ENCODE measurements at places on chromosomes 16 and 17. TPM values are rescaled to one million over a fixed set of nuclear protein-coding genes. Genes with fewer than 3 reads are reported as not detected.
A peak's percentile ranks its signal among the peaks of the same experiment; 100 is the strongest.

DNA sequence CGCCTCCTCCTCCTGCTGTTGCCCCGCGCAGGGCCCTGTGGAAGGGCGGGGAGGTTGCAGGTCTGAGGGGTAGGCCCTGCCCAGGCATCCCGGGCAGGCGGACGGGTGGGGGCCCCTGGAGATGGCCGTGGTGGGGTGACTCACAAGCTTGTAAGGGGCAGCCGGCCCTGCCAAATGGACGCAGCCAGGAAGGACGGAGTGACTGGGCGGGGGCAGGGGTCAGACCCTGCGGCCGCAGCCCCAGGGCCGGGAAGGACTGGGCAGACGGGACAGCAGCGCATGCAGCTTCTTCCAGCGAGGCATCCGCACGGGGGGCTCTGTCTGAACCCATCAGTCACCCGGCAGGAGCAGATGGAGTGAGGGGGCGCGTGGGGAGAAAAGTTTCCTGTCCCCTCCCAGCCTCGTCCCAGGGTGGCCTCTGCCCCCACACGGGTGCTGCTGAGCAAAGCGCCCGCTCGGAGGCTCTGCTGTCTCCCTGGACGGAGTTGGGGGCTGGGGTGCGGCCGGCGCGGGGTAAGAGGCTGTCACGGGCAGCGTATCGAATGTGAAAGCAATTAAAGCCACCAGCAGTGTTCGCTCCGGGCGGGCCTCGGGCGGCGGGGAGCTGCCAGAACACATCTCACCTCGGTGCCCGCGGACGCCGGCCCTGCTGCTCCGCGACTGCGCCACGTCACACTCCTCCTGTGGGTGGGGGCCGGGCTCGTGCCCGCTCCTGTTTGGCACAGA is 5.4 kb upstream of the PRR35 start:
- H3K27ac ChIP-seq, result no peak overlapping the region
- no peaks in the 10 kb centered on the region for H3K4me1 ChIP-seq
- no peak for DNase-seq
- no peaks in the 10 kb centered on the region for H3K36me3 ChIP-seq

The PRCD gene
- total RNA-seq, result 4.5 TPM

GRCh38 chr17:47694581-47695428 is 844 bp downstream of the TBKBP1 start:
- H3K4me1 ChIP-seq, result peaks cover 40% of the 10 kb centered on the region
- H3K27ac ChIP-seq, result peak overlapping the region; percentile 39
- no peaks in the 10 kb centered on the region for H3K36me3 ChIP-seq

- no peaks in the 10 kb centered on the region for H3K36me3 ChIP-seq
- no peak for DNase-seq
- peaks cover 15% of the 10 kb centered on the region for H3K4me1 ChIP-seq
- no peak overlapping the region for H3K4me3 ChIP-seq
- H3K27me3 ChIP-seq, result no peaks in the 10 kb centered on the region
Observed at GRCh38 chr17:39281806-39282205, 56.1 kb upstream of the STAC2 start.

DNA sequence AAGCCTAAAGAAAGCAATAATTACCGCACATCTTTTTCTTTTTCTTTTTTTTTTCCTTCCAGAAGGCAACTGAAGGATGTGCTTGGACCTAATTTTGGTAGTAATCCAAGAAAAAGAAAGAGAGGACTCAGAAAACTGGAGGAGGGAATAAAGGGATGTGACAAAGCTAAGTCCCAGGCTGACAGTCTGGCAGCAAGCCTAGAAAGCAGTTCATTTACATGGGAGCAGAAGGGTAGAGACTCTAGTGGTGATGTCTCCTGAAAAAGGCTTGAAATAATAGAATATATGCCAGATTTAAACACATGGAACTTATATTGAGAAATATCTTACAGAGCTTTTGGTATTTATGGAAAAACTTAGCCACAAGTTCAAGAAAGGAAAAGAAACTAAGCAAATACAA is 101.0 kb upstream of the SHISA6 start:
- DNase-seq, result no peak
- H3K27me3 ChIP-seq, result peaks cover 4% of the 10 kb centered on the region
- no peak overlapping the region for H3K27ac ChIP-seq
- H3K4me1 ChIP-seq, result no peaks in the 10 kb centered on the region
- H3K36me3 ChIP-seq, result peaks cover 69% of the 10 kb centered on the region
- no peak overlapping the region for H3K4me3 ChIP-seq

- no peak overlapping the region for H3K4me3 ChIP-seq
- peak; percentile 71 for DNase-seq
- no peak overlapping the region for H3K27ac ChIP-seq
- peaks cover 11% of the 10 kb centered on the region for H3K4me1 ChIP-seq
- no peaks in the 10 kb centered on the region for H3K36me3 ChIP-seq
Observed at GRCh38 chr17:19397556-19398041, 10.6 kb upstream of the MFAP4 start.

DNA sequence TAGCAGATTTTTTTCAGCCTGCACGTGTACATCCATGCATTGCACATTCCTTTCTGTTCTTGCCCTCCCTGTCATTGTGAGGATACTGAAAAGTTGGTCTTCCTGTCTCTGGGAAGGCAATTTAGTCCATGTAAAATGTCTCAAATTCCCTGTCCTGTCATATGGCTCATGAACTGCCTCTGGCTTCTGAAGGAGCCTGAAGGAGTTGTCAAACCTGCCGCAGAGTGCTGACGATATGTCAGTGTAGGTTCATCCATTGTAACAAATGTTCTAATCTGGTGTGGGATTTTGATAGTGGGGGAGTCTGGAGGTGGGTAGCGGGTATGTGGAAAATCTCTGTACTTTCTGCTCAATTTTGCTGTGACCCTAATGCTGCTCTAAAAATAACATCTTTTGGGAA is 59.6 kb downstream of the YPEL2 start:
- peaks cover 11% of the 10 kb centered on the region for H3K4me1 ChIP-seq
- H3K27ac ChIP-seq, result no peak overlapping the region
- peaks cover 14% of the 10 kb centered on the region for H3K36me3 ChIP-seq
- no peaks in the 10 kb centered on the region for H3K27me3 ChIP-seq
- no peak overlapping the region for H3K4me3 ChIP-seq

- no peak for DNase-seq
- no peak overlapping the region for H3K27ac ChIP-seq
- H3K36me3 ChIP-seq, result no peaks in the 10 kb centered on the region
Observed at GRCh38 chr16:2988590-2989099, 8.4 kb upstream of the PKMYT1 start.

DNA sequence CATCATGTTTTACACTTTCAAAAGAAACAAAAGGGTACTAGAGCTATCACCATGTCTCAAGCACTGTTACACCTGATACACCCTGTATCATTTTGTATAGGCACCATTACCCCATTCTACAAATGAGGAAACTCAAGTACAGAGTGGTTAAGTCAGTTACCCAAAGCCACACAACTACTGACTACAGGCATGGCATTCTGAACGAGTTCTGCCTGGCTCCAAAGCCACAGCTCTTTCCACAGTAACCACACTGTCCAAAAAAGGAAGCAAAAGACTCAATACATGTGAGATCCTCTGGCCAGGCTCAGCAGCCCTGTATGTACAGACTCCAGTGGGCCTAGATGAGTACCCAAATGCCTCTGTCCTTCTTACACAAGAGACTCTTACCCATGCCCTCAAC is 4.7 kb downstream of the DYNC1LI2 start:
- H3K36me3 ChIP-seq, result peaks cover 57% of the 10 kb centered on the region
- H3K4me3 ChIP-seq, result no peak overlapping the region
- DNase-seq, result no peak
- peaks cover 20% of the 10 kb centered on the region for H3K4me1 ChIP-seq

The CCL16 gene
- total RNA-seq, result not detected

GRCh38 chr16:65500007-65500406 is 378.1 kb upstream of the CDH11 start:
- H3K4me3 ChIP-seq, result no peak overlapping the region
- H3K27me3 ChIP-seq, result peaks cover 8% of the 10 kb centered on the region
- DNase-seq, result no peak
- peaks cover 28% of the 10 kb centered on the region for H3K4me1 ChIP-seq
- no peaks in the 10 kb centered on the region for H3K36me3 ChIP-seq
- no peak overlapping the region for H3K27ac ChIP-seq

- H3K36me3 ChIP-seq, result peaks cover 15% of the 10 kb centered on the region
- no peaks in the 10 kb centered on the region for H3K27me3 ChIP-seq
- peaks cover 15% of the 10 kb centered on the region for H3K4me1 ChIP-seq
- H3K4me3 ChIP-seq, result no peak overlapping the region
- no peak for DNase-seq
- no peak overlapping the region for H3K27ac ChIP-seq
Observed at GRCh38 chr17:54117452-54117851, 294.7 kb downstream of the KIF2B start.

GRCh38 chr17:1110541-1110861 is 69.3 kb downstream of the ABR start:
- H3K4me1 ChIP-seq, result peaks cover 43% of the 10 kb centered on the region
- H3K36me3 ChIP-seq, result no peaks in the 10 kb centered on the region
- H3K4me3 ChIP-seq, result peak overlapping the region; percentile 60
- no peak overlapping the region for H3K27ac ChIP-seq
- peaks cover 12% of the 10 kb centered on the region for H3K27me3 ChIP-seq
- DNase-seq, result no peak

DNA sequence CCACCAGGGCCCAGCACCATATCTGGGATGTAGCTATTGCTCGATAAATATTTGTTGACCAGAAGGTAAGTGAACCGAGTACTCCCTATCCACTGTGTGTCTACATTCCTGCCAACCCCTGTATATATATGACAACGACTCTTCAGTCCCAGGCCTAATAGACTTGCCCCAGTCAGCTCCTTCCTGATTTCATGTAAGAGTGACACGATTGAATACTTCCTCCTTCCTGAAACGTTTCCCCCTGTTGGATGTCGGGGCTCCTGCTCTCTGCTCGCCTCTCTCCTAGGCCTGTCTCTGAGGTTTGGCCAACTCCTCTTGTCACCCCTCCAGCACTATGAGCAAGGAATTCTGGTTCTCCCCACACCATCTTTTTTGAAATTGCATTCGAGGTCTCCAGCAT is 178.9 kb downstream of the PRKCA start:
- no peak overlapping the region for H3K27ac ChIP-seq
- peaks cover 5% of the 10 kb centered on the region for H3K36me3 ChIP-seq
- no peak for DNase-seq
- H3K4me3 ChIP-seq, result no peak overlapping the region

DNA sequence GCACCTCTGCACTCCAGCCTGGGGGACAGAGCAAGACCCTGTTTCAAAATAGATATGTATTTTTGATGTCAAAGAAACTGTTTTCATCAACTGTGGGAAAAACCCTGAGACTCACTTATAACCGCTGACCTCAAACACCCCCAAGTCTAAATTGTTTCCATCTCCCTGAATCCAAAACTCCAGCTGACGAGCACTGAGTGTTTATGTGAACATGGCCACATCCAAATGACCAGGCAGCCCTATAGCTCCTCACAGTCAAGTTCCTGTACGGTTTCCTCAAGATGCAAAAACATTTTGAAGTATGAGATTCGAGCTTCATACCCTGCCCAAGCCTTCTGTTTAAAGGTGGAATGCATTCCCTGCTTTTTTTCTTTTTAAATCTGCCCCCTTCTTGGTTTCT is 45.3 kb upstream of the ZCCHC14 start:
- peaks cover 27% of the 10 kb centered on the region for H3K36me3 ChIP-seq
- no peak overlapping the region for H3K27ac ChIP-seq
- peaks cover 14% of the 10 kb centered on the region for H3K27me3 ChIP-seq

- DNase-seq, result no peak
- no peak overlapping the region for H3K27ac ChIP-seq
- H3K4me1 ChIP-seq, result peaks cover 18% of the 10 kb centered on the region
Observed at GRCh38 chr16:23079675-23080301, 69.5 kb downstream of the USP31 start.

GRCh38 chr17:80955671-80956280 is 35.9 kb upstream of the CHMP6 start:
- H3K27ac ChIP-seq, result no peak overlapping the region
- H3K4me1 ChIP-seq, result no peaks in the 10 kb centered on the region
- H3K27me3 ChIP-seq, result no peaks in the 10 kb centered on the region
- DNase-seq, result peak; percentile 8
- no peak overlapping the region for H3K4me3 ChIP-seq
- no peaks in the 10 kb centered on the region for H3K36me3 ChIP-seq

The ZFHX3 gene
- total RNA-seq, result 2.7 TPM

GRCh38 chr17:81858967-81859905 is 1.1 kb downstream of the P4HB start:
- H3K36me3 ChIP-seq, result peaks cover 43% of the 10 kb centered on the region
- peak overlapping the region; percentile 85 for H3K27ac ChIP-seq
- peak overlapping the region; percentile 87 for H3K4me3 ChIP-seq

DNA sequence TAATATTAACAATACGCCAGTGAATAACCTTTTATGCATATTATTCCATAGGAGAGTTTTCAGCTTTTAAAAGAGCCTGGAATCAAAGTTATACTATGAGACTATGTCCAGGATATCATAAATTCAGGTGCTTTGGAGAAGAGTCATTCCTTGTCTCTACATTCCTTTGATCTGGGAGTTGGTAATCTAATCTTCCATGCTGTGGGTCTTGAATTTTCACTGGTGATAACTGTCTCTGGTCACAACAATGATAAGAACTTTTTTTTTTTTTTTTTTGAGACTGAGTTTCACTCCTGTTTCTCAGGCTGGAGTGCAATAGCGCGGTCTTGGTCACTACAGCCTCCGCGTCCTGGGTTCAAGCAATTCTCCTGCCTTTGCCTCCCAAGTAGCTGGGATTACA is 50.8 kb downstream of the CHD9 start:
- no peaks in the 10 kb centered on the region for H3K36me3 ChIP-seq
- peaks cover 7% of the 10 kb centered on the region for H3K4me1 ChIP-seq
- H3K4me3 ChIP-seq, result no peak overlapping the region
- H3K27ac ChIP-seq, result no peak overlapping the region
- no peaks in the 10 kb centered on the region for H3K27me3 ChIP-seq
- DNase-seq, result no peak

The CD79B gene
- 3.2 TPM for total RNA-seq

DNA sequence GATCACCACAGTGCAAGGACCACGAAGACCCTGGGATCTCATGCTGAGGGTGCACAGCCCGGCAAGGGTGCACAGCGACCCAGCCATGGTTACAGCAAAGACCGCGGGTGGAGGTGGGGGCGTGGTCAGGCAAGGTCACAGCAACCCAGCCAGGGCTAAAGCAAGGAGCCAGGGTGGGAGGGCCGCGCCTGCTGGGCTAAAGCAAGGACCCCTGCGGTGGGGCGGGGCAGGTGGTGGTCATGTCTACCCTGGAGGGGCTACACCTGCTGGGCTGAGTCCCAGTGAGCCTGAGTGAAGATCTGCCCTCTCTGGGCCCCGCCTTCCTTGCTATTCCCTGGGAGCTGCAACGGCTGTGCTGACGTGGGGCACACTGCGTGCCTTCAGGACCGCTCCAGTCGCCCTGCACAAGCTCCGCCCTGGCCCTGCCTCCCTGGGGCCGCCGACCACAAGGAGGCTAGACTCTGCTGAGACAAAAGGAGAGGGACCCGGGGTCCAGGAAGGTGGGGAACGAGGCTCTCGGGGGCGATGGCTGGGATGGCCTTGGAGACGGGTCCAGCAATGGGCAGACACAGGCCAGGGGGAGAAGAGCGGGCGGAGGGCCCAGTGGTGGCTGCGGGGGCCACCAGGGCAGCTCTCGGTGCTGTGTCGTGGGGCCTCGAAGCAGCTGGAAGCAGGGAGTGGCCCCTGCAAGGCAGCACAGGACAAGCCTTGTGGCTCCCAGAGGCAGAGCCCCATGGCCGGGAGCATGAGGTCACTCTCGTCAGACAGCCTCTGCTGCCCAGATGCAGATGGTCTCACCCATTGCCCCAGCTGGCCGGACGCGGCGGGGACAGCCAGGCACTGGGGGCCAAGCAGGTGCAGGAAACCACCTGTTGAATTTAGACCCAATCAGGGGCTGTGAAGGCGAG is 52.8 kb downstream of the CBFA2T3 start:
- no peaks in the 10 kb centered on the region for H3K27me3 ChIP-seq
- DNase-seq, result no peak
- no peaks in the 10 kb centered on the region for H3K36me3 ChIP-seq
- H3K27ac ChIP-seq, result no peak overlapping the region
- no peak overlapping the region for H3K4me3 ChIP-seq

GRCh38 chr16:47096297-47096696 is 47.4 kb downstream of the NETO2 start:
- no peaks in the 10 kb centered on the region for H3K27me3 ChIP-seq
- peaks cover 8% of the 10 kb centered on the region for H3K36me3 ChIP-seq
- H3K4me3 ChIP-seq, result no peak overlapping the region
- H3K27ac ChIP-seq, result no peak overlapping the region
- no peak for DNase-seq

Measured in WTC11 (cell line).